Activated CD8-positive, alpha-beta memory T cell treated with anti-CD3 and anti-CD28 coated beads, Interleukin-2, amount 50 U/mL, for 48 hours (primary cell): ENCODE measurements at places on chromosomes 6 and 20.

DNA sequence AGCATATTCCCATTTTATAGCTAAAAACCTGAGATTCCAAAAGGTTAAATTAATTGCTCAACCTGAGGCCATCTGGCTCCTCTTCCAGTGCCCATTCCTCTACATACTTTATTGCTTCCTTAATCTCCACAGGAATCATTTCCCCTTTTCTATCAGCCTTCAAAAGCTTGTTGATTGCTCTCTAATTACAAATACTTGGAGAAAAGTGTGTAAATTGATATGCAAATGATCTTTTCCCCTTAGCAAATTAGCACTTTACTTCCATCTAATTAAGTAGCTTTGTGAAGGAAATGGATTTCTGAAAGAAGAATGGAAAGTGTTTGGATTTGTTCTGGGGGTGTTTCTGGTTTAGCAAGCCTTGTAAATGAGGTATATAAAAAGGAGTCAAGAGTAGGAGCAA, 323.3 kb downstream of the GRIK2 start:
- DNase-seq = no peak

GRCh38 chr20:44997171-44997570, 30.9 kb downstream of the STK4 start:
- DNase-seq = no peak

GRCh38 chr20:63309261-63310071, 16.5 kb downstream of the COL20A1 start:
- DNase-seq = peak; percentile 70

DNA sequence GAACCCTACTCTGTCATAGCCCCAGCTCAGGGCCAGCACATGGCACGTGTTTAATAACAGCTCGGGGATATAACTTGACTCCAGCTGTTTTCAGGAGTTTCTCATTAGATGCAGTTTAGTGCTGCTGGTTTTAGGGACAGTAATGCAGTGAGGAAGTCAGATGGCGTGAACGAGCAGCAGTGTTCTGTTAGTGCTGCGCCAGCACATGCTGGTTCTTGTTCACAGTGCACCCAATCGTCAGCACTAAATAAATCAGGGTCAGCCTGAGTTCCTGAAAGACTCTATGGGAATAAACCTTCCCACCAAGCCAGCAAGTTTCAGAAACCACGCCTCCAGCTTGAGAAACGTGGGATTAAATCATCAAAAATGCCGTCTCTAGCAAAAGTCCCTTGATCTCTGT, 235.9 kb upstream of the SUPT3H start:
- DNase-seq = no peak

DNA sequence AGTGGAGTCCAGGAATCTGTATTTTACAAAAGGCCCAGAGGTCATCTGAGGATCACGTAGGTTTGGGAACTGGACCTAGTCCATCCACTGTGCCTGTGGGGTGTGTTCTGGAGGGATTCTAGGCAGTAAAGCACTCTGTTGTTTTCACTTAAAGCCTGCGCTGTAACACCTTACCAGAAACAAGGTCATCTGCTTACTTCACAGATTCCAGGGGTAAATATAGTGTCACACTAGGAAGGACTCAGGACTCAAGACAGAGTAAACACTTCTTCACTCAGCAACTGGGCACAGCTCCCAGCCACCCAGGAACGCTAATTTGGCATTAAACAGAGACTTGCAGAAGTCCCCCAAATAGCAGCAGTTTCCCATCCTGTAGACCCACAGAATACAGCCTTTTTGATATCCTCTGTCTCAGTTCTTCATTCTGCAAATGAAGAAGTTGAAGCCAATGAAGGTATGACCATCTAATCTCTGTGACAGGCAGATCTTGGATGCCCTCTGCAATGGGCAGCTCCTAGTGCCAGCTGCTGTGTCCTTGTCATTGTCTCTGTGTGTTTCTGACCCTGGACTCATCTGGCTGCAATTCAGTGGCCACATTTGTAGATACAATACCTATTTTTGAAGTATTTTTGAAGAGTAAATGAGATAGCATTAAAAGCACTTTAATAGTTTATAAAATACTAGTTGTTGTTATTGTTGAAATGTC, 129.1 kb downstream of the SLC24A3 start:
- DNase-seq = no peak

- no peak for DNase-seq
Measured at GRCh38 chr6:160028487-160029275, 59.8 kb downstream of the IGF2R start.

DNA sequence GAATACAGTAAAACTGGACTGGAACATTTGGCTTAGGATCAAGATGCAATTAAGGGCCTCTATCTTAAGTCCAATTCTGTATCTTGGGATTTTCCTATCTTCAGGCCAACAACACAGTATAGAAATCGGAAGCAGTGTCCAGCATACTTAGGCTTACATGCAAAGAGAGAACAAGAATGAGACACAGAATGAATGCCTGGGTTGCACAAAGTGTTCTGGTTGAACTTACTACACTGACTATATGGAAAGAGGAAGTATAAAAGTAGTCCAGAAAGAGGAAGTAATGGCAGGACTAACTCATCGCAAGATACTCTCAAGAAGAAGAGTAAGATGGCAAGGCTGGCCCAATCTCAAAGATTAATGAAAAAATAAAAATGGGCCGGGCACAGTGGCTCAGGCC, 87.6 kb downstream of the BTBD9 start:
- no peak for DNase-seq

DNA sequence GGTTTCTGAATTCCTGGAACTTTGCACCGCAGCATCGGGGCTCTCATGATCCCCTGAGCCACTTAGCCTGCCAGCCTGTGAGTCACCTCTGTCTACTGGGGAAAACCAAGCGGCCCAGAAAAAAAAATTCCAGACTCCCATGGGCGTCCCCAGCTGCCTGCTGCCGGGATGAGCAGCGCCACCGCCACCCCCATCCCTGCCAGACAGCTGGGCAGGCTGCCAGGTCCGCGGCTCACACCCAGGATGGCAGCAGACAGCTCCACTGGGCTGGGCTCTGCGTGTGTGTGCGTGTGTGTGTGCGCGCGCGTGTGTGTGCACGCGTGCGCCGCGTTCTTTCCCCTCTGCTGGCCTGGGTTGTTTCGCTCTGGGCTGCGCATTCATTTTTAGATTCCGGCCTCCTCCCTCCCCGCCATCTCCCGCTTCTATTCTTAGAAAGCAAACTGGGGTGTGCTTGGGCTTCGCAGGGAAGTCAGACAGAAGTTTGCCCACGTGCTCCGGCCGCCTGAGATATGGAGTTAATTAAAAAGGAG, 38.9 kb upstream of the PMEPA1 start:
- DNase-seq = peak; percentile 65

DNA sequence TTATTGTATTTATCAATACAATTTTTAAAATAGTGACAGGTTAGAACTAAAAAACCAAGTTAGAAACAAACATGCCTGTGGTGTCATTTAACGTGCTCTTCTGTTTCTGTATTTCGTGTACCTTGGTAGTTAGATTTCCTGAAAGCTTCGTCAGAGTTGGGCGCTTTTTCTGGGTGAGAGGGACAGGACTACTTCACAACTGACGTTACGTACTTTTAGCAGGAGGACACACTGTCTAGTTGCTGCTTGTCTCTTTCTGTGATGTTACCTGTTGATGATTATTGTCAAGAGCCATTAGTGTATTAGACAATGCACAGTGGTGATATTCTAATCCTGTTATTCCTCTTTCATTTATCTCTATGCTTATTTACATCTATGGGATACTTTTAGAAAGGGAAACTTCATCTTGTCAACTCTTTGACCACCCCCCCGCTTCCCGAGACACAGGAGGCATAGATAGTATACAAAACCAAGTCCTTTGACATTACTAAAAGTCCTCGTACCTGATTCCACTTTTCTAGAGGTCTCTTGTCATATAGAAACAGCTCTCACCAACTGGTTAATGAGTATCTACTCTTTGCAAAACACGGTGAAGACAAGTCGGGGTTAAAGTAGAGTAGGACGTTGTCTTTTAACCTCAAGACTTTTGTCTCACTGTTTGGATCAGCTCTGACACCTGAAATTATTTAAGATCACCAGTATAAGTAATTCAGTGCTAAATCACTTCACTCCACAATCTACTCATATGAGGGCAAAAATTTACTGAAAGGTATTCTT, 96.3 kb downstream of the LYRM2 start:
- DNase-seq = no peak

DNA sequence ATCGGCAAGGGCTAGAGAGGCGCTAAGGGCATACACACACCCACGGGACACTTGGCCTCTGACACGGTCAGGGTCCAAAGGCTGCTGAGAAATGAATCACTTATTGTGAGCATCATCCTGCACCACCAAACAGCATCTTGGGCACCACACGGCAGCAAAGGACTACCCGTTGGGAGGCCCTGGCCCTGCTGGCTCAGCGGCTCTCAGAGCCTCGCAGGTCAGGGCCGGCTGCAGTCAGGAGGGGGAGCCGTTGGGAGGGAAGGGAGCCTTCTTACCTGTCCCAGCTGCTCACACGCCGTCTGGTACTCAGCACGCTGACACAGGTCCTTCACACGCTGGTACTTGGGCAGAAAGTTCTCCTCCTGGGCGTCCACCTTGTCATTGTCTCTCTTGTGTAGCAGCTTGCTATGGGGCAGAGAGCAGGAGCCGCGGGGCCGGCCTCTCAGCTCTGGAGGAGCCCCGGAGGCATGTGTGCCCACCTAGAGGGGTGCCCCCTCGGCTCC, 109.0 kb downstream of the SULF2 start:
- DNase-seq = peak; percentile 46
